ENCODE measurements at places on chromosomes 1 and 21.
A peak's percentile ranks its signal among the peaks of the same experiment; 100 is the strongest.

GRCh38 chr21:32867597-32867996 lies 96.0 kb upstream of the PAXBP1 start:
- DNase-seq = no peak

- DNase-seq = no peak
These were observed 6.7 kb downstream of the NCMAP start for GRCh38 chr1:24562625-24563024.

DNA sequence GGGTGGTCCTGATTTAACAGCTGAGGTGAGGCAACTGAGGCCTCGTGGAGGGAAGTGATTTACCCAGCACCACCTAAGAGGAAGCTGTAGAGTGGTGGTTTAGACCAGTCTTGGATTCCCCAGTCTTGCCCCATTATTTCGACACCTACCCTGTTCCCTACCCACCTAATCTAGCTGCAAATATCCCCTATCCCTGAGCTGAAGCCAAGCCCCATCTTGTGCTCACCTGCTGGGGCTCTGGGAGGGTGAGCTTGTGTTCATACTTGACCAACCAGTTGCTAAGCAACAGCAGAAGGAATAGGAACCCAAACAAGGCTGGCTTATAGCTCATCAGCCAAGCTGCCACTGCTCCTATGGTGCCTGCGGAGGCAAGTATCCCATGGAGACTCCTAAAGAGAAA lies 2.0 kb downstream of the TEX46 start:
- DNase-seq = peak; percentile 36

- no peak for DNase-seq
These were observed 275.0 kb downstream of the HMCN1 start for GRCh38 chr1:186009039-186009737.

DNA sequence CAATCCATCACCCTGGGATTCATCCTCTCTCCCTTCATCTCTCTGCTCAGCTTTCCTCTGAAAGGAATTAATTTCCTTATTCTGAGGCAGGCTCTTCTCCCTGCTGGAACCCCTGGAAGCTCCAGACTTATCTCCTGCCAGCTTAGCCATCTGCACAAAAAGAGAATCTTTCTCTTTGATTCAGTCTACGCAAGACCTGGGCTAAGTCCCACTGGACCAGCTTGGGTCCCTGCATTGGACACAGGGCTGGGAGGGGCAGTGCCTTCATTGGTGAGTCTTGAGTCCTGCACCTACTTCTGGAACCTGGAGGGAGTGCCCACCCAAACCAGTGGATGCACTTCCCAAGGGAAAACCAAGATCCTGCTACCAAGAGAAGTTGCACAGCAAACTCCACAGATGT lies 271.7 kb upstream of the CSF3R start:
- no peak for DNase-seq

- no peak for DNase-seq
These were observed 100.0 kb downstream of the SLC25A24 start for GRCh38 chr1:108100148-108100547.

- no peak for DNase-seq
These were observed 59.3 kb downstream of the LAMC2 start for GRCh38 chr1:183245357-183245756.

DNA sequence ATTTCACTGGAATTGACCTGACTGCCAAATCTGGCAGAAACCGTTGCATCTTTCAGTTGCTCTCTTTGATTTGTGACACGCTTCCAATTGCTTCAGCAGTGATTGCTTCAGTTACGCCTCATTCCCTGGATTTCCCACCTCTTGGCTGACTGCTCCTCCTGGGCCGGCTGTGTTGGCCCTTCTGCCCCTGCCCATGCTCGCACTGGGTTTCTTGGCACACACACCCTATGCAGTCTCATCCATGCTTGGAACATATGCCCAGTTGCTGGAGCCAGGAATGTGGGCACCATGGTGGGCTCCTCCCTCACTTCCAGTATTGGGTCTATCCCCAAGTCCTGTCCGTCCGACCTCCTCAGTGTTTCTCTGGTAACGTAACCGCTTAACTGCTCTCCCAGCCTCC lies 2.2 kb upstream of the ZBTB21 start:
- peak; percentile 82 for DNase-seq

DNA sequence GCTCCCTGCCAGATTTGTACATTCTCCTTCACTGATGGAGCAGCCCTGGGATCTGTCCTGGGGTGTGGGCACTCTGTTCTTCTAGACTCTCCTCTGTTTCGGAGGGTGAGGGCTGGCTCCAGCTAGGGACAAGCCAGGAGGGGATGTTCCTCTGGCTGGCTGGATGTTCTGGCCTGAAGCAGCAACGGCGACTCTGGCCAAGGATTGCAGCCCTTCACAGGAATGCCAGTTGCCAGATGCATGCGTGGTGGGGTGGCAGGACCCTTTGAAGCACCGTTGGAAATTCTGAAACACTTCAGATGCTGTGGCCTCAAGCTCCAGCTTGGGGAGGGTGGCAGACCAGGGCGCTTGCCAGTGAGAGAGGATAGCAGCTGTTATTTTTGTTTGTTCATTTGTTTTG lies 210.9 kb downstream of the TRABD2B start:
- DNase-seq = no peak
